Breast epithelium (tissue), 4 donors: ENCODE measurements at places on chromosomes 5 and 9. TPM values are rescaled to one million over a fixed set of nuclear protein-coding genes. Genes with fewer than 3 reads are reported as not detected.

- no peak for DNase-seq
Measured at GRCh38 chr5:35656721-35657120, 39.1 kb downstream of the SPEF2 start.

DNA sequence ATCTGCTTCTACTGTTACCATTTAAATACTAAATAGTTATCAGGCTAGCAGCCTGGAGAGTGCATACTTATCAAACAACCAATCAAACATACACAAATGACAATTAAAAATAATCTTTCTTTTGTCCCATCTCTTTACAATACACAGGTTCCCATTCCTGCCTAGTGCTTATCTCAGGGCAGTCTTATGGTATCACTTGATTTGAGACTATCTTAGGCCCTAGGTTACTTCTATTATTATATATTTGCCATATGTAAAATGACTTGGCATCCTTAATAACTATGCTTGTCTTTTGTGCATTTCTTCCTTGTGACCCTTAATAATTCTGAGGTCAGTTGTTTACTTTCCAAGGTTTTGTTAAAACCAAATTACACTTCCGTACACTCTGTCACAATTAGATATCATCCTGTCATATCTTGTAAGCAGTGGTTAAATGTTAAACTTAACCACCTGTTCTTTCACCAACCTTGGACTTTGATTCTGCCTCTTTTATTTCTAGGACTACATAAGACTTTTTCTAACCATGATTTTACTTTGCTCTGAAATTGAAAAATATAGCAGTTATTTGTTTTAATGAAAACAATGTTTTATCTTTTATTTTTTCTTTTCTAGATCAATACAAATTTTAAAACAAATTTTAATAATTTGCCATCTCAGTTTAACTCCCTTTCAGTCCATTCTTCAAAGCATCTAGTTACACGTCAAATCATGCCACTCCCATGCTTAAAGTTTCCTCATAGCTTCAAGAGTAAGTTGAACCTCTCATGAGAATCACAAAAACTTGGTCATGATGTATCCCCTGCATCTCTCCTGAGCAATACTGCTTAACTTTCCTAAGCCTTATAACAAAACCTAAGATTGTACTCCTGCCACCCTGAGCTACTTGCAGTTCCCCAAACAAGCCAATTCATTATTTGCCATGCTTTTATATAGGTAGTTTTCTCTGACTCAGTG lies 281.3 kb downstream of the HCN1 start:
- no peak for DNase-seq

GRCh38 chr9:114827641-114828302 lies 21.9 kb upstream of the TNFSF15 start:
- no peak for DNase-seq

GRCh38 chr9:38333047-38333446 lies 59.5 kb upstream of the ALDH1B1 start:
- no peak for DNase-seq

GRCh38 chr9:2291980-2292704 lies 277.0 kb downstream of the SMARCA2 start:
- peak; percentile 62 for DNase-seq

DNA sequence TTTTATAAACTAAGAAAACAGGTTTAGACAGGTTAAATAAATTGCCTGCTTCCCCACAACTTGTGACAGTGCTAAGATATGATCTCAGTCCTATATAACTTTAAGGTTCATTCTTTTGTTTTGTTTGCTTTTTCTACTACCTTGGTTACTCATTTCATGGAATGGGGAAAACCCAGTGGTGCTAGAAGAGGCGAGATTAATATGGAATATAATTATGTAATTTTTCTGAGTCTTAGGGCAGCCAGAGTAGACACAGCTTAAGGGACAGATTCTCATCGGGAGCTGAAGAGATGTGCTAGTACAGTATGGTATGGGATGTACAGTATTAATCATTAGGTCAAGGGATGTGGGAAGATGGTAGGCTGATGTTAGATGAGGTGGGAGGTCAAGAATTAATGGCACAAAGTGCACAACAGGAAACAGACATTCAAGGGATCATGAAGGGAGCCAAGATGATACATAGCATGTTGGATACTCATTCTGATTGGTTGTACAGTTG lies 6.2 kb downstream of the TRIM32 start:
- DNase-seq: no peak

- DNase-seq: no peak
Measured at GRCh38 chr5:21142791-21143190, 1154.8 kb upstream of the CDH18 start.

GRCh38 chr5:80437326-80437725 lies 29.5 kb downstream of the ZFYVE16 start:
- DNase-seq: no peak

- DNase-seq: no peak
Measured at GRCh38 chr5:127609011-127609410, 39.9 kb upstream of the CTXN3 start.

- DNase-seq: no peak
Measured at GRCh38 chr9:104748359-104749031, 1.0 kb downstream of the NIPSNAP3A start.

DNA sequence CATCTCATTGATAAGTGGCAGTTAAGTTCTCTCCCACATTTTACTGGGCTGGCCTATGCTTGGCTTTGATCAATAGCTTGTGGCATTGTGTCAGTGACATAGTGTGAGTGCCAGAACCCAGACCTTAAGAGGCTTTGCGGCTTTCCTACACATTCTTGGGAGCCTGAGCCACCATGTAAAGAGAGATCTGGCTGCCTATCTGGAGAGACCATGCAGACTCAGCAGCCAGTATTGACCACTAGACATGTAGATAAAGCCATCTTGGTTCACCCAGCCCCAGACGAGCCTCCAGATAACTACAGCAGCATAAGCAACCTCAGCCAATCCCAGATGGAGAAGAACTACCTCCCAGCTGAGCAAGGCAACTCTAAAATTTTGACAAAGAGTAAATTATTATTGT lies 28.6 kb downstream of the C9orf153 start:
- DNase-seq: no peak

- no peak for DNase-seq
Measured at GRCh38 chr9:92807757-92808725, 43.4 kb upstream of the BICD2 start.

DNA sequence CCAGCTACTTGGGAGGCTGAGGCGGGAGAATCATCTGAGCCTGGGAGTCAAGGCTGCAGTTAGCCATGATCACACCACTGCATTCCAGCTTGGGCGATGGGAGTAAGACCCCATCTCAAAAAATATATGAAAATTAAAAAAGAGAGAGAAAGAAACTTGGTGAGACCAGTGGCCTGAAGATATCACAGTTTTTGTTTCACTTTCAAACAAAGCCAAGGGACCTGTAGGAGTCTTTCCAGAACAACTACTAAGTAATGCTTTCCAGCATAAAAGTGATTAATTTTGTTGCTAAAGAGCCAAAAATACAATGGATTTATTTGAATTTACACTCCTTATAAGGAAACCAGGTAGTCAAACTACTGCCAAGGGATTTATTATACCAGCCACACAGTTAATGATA lies 23.5 kb downstream of the GKAP1 start:
- no peak for DNase-seq

DNA sequence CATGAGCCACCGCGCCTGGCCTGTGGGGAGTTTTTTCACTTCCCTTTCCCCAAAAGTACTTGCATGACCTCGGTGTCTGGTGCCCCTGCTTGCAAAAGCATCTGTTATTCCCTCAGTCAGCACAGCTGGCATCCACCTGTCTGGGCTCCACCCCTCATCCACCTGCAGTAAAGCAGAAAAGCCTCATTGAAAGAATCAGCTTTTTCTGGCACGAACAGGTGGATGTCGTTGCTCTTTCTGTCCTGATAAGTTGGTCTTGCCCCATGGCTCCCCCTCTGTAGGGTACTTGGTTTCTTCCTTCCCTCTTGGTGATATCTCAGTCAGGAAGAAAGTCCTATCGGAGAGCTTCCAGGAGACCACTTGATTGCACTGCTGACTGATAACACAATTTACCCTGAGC lies 37.4 kb downstream of the WWC1 start:
- DNase-seq: no peak

DNA sequence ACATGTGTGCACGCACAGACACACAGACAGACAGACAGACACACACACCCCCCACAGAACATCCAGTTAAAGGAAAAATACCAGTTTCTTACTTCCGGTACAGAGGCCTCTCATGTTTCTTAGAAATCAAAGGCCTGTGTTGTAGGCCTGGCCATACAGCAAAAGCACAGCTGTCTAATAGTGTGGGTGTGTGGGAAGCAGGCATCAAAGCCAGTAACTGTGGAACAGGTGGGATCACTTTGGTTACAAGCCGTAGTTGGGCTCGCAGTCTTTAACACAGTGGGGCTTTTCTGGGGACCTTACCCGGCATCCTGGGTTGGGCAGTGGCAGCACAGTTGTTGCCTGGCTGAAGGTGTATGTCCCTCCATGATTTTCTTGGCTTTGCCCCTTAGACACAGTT lies 55.2 kb downstream of the FBXL7 start:
- no peak for DNase-seq

DNA sequence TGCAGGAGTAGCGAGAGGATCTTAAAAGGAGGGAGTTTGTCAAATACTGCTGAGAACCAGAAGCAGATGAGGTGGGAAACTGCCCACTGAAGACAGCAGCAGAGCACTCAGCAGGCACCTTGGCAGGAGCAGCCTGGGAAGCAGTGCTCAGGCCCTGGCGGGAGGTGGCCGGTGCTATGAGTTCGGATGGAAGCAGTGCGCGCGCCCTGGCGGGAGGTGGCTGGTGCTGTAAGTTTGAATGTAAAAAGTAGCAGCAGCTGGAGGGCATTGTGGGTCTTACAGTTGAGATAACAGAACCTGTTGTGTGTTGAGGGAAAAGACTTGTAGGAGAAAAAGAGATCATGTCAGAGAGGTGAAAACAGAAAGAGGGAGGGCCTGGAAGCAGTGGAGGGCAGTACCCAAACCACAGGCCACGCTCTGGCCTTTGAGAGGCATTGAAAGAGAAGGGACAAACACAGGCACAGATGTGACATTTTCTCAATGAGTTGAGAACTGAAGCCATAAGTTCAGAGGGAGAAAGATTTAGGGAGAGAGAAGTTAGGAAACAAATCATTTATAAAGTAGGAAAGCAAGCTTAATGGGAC lies 130.9 kb downstream of the ERCC6L2 start:
- DNase-seq: no peak

DNA sequence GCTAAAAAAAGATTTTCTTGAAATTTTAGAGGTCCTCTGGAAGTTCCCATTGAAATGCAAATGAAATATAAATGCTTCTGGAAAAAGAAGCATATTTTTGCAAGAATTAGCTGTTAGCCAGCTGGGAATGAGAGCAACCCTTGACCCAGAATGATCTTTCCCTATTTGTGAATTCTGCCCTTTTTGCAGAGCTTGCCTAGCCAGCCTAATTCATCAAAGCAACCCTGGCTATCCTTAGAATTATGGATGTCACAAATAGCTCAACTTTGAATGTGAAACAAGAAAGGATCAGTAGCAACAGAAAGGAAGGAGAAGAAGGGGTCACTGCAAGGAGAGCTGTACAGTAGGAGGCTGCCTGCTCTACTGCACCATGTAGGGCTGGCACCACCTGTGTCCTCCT lies 345.9 kb downstream of the EFNA5 start:
- no peak for DNase-seq

- DNase-seq: no peak
Measured at GRCh38 chr5:135386886-135387628, 12.0 kb downstream of the MACROH2A1 start.

DNA sequence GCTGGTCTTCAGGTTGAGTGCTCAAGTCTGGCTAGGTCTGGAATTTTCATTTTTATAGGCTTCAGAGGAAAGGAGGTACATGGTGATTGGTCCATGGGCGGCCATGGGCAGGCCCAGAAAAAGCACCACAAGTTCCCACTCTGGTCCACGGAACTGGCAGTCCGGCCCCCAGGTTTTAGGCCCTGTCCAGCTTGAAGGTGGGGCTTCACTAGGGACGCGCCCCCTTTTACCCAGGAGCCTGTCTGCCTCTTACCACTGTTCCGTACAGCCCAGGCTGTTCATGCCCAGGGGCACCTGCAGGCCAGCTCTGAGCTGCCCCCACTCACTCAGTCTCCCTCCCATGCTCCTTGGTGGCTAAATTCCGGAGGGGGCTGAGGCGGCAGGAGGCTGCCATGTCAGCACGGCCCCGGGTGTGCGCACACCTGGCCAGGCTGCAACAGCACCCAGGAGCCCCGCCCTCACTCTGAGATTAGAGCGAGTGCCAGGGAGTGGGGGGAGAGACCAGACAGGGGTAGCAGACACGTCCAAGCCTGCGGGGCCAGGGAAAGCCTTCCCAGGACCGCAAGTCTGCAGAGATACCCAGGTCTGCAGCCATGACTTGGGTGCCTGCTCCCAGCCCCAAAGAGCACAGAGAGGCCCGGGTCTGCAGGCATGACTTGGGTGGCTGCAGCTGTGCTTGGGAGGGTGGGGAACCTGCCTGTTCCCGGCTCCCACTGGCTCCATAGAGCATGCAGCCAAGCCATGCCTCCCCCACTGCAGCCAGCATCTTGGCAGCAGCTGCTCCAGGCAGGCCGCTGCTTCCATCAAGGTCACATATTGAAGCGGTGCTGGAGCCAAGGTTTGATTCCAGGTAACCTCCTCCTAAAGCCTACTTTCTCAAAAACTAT lies 390.2 kb upstream of the SGCD start:
- DNase-seq: no peak

DNA sequence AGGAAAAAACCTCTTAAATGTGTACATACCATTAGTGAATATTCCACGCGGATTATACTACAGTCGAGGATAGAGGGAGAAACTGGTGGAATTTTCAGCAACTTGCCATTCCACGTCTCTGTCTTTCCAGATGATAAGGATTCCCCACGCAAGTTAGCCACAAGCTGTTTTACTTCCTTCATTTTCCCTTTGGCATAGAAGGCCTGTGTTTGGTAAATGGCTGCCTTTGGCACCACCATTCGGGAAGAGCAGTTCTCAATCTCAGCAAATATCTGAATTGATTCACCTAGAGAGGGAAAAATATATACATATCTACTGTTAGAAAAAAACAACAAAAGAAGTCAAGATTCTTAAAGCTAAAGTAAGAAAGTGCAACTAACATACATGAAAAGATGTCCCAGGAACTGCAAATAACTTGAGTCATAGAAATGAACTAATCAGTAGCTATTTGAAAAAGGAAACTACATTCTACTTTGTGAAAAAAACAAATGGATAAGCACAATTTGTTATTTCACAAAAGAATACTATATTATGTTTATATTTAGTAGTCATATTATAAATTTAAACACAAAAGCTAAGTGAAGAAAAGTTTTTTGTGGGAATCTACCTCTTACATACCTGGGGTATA lies 8.1 kb downstream of the ARRDC3 start:
- no peak for DNase-seq

- no peak for DNase-seq
Measured at GRCh38 chr9:11269036-11269435, 656.2 kb upstream of the PTPRD start.

Gene SLC27A6
- 4.3 TPM for total RNA-seq

Gene DBH
- not detected for total RNA-seq

Gene LNPEP
- 64.6 TPM for total RNA-seq

Gene FCN2
- 0.73 TPM for total RNA-seq

Gene OSTF1
- 26.9 TPM for total RNA-seq

Gene NKD2
- not detected for total RNA-seq

Gene OGN
- 92.5 TPM for total RNA-seq

Gene BAAT
- total RNA-seq: not detected

Gene TRPM3
- 0.33 TPM for total RNA-seq

Gene HAPLN1
- not detected for total RNA-seq
